Stimulated activated CD4-positive, alpha-beta T cell treated with anti-CD3 and anti-CD28 coated beads, TNF-alpha, amount 100 ng/mL, for 1 hour (primary cell): ENCODE measurements at places on chromosomes 7 and 10.

GRCh38 chr10:69588358-69588757 lies 15.1 kb upstream of the NEUROG3 start:
- DNase-seq: no peak

DNA sequence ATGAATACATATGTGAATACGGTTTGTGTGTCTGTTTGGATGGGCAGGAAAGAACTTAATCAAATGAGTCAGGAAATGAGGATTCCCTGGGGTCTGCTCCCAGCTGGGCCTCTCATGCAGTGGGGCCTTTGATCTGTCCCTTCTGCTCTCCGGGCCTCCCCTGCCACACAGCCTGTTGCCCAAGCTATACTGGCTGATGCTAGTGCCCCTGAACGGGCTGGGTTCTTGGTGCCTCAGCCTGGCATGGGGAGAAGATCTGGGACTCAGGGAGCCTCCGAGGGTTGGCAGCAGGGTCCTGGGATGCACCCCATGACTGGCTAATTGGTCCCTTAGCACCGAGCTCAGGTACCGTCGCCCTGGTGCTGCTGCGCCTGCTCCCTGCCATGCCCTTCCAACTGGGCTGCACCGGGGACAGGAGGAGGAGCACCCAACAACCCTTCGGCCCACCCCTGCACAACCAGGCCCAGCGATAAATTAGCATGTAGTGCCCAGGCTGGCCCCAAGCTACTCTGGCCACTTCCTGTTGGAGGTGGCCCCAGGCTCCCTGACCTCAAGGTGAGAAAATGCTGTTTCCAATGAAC lies 59.9 kb upstream of the DUSP5 start:
- DNase-seq: no peak

GRCh38 chr10:86862786-86863483 lies 94.5 kb downstream of the MMRN2 start:
- DNase-seq: no peak

GRCh38 chr10:74677951-74678350 lies 148.4 kb upstream of the KAT6B start:
- DNase-seq: no peak

DNA sequence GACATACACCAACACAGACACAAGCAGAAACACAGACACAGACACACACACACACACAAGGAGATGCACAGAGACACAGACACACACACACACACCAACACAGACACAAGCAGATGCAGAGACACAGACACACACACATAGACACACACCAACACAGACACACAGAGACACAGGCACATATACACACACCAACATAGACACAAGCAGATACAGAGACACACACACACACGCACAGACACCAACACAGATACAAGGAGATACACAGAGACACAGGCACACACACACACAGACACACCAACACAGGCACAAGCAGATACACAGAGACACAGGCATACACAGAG lies 347.2 kb upstream of the KLF6 start:
- DNase-seq: no peak

DNA sequence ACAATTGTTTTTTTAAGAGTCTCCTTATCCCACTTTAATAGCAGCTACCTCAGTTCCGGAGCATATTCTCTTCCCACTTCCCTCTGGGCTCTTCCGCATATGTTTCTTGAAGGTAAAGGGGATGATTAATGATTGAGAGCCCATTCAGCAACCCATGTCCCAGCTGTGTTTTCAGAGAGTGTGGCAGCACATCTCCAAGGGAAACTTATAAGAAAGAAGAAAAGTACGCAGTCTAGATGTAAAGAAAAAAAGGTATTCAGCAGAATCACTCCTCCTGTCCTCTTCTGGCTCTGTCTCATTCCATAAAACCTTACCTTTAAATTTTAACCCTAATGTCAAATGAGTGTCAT lies 9.7 kb upstream of the ANKRD7 start:
- no peak for DNase-seq

- no peak for DNase-seq
Observed at GRCh38 chr7:14698239-14698638, 204.3 kb downstream of the DGKB start.

DNA sequence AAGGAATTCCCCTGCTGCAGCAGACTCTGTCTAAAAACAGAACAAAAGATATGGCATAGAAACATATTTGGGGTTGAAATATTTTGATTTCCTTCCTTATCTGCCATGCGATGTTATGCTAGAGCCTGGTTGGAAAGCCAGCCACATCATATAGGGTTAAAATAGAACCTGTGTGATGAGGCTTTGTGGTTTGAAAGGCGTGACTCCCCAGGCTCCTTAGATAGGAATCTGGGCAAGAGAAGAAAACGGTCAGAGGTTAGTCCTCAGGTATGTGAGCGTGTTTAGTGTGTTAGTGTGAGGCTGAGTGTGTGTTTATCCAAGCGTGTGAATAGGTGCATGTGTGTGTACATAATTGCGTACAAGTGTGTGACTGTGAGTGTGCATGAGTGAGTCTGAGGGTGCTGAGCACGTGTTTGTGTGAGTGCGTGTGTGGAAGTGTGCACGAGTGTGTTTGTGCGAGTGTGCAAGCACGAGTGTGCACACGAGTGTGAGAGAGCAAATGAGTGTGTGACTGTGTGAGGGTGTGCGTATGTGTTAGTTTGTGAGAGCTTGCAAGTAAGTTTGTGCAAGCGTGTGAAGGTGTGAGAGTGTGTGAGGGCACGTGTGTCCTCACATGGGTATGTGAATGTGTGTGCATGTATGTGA lies 79.9 kb downstream of the COL26A1 start:
- no peak for DNase-seq

GRCh38 chr7:151244196-151244840 lies 4.2 kb downstream of the SMARCD3 start:
- peak; percentile 21 for DNase-seq

GRCh38 chr7:108109221-108109908 lies 20.8 kb downstream of the LAMB4 start:
- no peak for DNase-seq

DNA sequence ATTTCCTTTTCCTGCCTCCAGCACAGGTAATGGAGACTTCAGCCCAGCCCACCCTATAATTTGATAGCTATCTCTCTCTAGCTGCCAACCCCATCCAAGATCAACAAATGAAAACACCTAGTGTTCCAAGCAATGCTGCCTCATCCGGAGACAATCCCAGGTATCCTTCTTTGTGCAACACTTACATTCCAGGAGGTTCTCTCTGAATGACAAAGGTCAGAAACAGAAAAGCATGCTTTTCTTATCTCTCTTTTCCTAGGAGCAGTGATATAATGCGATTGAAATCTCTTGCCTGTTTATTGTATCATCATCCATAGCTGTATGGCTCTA lies 699.3 kb downstream of the INHBA start:
- DNase-seq: no peak

DNA sequence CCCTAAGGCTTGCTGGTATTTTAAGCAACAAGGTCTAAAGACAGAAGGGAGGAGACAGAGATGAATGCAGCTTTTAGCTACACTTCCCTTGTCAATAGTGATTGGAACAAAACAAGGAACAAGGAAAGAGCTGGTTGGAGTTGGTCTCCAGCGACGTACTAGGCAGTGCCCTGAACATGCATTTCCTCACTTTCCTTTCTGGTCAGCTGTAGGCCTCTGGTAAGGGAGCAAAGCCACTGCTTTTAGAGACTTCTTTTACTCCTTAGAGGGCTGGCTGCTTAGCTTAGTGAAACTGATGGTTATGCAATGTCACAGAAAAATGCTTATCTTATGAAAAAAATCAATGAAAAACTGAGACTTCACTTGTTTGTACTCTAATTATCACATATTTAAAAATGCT lies 75.5 kb upstream of the TRIL start:
- no peak for DNase-seq

DNA sequence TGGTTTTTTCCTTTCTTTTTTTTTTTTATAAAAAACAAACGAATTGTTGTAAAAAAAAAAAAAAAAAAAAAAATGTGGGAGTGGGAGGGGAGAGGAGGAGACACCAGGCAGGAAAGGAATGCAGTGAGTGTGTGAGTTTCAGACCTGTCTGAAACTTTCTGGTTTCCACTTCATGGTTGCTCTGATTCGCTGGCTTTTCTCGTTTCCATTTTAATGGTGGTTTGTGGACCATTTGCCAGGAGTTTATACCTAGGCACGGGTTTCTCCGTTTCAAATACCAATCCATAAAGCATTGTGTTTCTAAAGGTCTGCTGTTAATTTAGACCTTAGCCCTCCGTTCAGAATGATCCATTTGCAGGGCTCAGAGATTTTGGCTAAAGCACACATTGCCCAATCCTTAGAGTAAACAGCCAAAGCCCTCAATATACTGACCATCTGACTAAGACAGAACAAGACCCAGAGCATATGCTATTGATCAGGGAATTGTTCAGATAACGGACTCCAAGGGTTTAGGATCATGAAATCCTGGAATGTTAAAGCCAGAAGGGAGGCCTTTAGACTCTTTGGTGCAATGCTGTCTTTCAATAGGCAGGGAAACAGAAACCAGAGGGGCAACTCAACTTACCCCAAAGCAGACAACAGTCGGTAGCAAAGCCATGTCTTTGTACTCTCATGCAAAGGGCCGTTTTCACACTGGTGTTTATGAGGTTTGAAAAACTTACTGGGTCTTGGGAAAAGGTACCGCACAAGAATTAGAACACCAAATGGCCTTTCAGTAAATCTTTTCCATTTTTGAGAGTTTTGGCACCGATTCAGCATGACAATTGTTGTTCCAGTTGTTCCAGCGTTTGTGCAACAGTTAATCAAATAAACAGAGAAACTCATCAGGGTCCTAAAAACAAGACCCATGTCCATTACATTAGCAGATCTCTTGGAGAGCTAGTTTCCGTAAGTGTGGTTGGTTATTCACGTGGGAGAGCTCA lies 94.3 kb upstream of the AGBL3 start:
- no peak for DNase-seq

DNA sequence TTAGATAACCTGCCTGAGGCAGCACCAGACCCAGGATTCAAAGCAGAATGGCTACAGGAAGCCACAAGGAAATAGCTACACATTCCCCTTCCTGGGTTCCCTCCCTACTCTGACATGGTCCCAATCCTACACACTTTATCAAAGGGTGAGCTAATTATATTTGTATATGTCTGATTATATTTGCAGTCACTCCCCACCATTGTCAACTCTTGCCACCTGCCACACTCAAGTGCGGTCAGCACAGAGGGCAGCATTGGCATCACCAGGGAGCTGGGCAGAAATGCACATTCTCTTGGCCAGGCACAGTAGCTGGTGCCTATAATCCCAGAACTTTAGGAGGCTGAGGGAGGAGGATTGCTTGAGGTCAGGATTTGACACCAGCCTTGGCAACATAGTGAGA lies 114.1 kb upstream of the PDLIM1 start:
- DNase-seq: no peak

GRCh38 chr7:41792120-41792519 lies 89.2 kb upstream of the INHBA start:
- DNase-seq: no peak

GRCh38 chr7:13981070-13981469 lies 8.4 kb downstream of the ETV1 start:
- no peak for DNase-seq

- no peak for DNase-seq
Observed at GRCh38 chr7:55457801-55458200, 92.7 kb downstream of the LANCL2 start.

GRCh38 chr7:87188930-87189329 lies 30.6 kb downstream of the TMEM243 start:
- no peak for DNase-seq

DNA sequence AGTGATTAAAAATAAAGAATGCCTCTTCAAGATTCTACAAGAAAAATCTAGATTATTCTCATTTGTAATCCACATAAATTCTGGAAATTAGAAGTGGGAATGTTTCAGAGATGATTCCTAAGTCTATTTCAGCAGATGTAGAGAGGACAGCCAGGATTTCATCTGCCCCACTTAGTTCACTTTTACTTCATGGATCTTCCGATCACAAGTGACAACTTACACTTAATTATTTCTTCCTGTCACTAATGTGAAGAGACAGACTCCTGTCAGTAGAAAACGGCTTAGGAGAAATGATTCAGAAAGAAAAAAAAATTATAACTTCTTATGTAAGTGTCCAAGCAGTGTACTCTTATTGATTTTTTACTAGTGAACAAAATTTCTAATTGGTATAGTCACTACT lies 368.2 kb upstream of the SMIM30 start:
- no peak for DNase-seq

DNA sequence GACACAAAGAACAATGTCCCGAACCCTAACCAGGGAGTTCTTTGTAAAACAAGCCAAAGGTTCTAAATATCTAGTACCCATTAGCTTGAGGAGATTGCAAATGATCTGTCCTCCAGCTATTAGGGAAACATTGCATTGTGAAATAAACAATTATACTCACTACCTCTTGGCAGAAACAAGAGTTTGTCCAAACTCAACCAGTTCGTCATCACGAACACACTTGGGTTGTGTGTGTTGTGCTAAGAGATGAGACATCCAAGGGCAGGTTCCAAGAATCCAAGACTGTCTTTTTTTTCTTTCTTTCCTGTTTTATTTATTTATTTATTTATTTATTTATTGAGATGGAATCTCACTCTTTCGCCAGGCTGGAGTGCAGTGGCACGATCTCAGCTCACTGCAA lies 793.1 kb upstream of the AUTS2 start:
- no peak for DNase-seq

GRCh38 chr7:20241194-20241910 lies 24.2 kb upstream of the MACC1 start:
- no peak for DNase-seq

- no peak for DNase-seq
Observed at GRCh38 chr7:5500777-5501350, 77.2 kb upstream of the TNRC18 start.

- no peak for DNase-seq
Observed at GRCh38 chr7:101018271-101019167, 1.4 kb upstream of the MUC17 start.

DNA sequence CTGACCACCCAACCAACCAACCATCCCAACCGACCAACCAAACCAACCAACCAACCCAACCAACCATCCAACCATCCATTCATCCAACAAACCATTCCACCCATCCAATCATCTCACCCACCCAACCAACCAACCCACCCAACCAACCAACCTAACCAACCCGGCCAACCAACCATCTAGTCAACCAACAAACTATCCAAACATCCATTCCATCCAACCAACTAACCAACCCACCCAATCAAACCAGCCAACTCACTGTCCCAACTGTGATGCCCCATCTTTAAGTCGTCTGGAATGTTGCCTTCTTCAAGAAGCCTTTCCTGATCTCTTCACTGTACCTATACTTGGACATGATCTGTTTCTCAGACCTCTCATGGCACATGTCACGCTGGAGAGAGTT lies 31.6 kb downstream of the MINDY4 start:
- no peak for DNase-seq

DNA sequence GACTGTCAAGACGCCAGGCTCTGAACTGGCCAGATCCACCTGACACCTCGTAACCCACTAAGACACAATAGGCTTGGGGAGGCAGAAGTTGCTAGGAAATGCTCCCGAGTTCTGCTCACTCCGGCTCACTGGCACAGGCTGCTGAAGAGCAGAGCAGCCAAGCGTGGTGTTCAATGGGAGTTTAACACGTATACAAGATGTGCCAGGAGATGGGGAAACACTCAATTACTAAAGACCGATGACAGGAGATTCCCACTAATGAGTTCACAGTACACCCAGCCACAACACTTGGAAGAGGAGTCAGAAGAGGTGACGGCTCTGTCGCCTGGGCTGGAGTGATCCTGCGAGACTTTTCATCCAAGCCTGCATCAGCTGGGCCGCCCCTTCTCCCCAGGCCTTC lies 303.4 kb downstream of the GFRA1 start:
- DNase-seq: no peak
